Activated naive CD4-positive, alpha-beta T cell treated with anti-CD3 and anti-CD28 coated beads for 36 hours (primary cell): ENCODE measurements at places on chromosomes 3 and 15. TPM values are rescaled to one million over a fixed set of nuclear protein-coding genes. Genes with fewer than 3 reads are reported as not detected.

DNA sequence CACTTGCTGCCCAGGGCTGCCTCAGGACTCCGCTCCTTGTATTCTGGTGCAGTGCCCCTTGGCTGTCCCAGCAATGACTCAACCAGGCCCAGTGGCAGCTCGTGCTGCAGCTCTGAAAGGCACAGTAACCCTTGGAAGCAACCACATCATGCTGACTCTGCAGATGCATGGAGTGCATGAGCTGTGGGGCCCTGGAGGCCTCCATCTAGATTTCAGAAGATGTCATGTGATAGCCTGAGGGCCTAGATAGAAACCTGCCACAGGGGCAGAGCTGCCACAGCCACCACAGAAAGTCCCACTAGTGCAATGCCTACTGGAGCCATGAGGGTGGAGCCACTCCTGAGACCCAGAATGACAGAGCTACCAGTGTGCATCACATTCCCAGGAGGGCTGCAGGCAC is 117.1 kb upstream of the SMAD3 start:
- no peaks in the 10 kb centered on the region for H3K4me1 ChIP-seq
- DNase-seq: no peak
- H3K4me3 ChIP-seq: no peak overlapping the region
- no peaks in the 10 kb centered on the region for H3K27me3 ChIP-seq

DNA sequence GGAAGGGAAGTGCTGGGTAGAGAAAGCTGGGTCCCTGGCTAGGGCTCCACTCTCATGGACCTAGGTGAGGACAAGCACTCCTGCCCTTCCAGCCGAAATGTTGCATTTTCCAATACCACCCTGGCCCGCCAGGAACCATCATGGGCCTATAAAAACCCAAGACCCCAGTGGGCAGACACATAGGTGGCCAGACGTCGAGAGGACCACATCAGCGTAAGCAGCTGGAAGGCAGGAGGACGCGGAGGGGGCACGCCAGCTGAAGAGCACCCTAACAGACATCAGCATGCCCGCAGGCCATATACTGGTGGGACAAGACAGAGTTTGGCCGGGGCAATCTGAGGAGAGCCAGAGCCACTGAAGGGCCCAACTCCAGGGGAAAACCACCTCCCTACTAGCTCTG is 98.3 kb downstream of the GBE1 start:
- no peak for DNase-seq
- H3K27ac ChIP-seq: no peak overlapping the region
- H3K36me3 ChIP-seq: peaks cover 1% of the 10 kb centered on the region
- no peaks in the 10 kb centered on the region for H3K4me1 ChIP-seq

DNA sequence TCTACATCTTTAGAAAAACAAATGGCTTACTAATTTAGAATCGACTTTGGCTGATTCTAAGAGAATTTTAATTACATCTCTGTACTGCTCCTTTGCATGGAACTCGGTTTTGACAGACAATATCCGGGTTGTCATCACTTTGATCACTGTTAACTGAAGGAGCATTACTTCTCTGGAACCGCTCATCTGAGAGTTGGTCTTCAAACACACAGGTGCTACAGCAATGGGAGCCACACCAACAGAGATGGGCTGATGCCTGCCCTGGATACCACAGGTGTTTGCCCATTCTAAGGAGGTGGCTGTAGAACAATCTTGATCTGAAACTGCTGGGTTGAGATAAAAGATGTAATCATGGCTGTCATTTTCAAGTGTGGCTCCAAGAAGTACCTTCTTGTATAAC is 21.6 kb downstream of the LINS1 start:
- peaks cover 50% of the 10 kb centered on the region for H3K36me3 ChIP-seq
- H3K27me3 ChIP-seq: no peaks in the 10 kb centered on the region
- DNase-seq: peak; percentile 47
- H3K27ac ChIP-seq: peak overlapping the region; percentile 90

GRCh38 chr3:193030276-193030675 is 112.6 kb upstream of the MB21D2 start:
- H3K36me3 ChIP-seq: no peaks in the 10 kb centered on the region
- DNase-seq: no peak

GRCh38 chr15:68209272-68209671 is 4.1 kb upstream of the CALML4 start:
- no peak for DNase-seq
- peaks cover 27% of the 10 kb centered on the region for H3K4me1 ChIP-seq
- H3K4me3 ChIP-seq: no peak overlapping the region

DNA sequence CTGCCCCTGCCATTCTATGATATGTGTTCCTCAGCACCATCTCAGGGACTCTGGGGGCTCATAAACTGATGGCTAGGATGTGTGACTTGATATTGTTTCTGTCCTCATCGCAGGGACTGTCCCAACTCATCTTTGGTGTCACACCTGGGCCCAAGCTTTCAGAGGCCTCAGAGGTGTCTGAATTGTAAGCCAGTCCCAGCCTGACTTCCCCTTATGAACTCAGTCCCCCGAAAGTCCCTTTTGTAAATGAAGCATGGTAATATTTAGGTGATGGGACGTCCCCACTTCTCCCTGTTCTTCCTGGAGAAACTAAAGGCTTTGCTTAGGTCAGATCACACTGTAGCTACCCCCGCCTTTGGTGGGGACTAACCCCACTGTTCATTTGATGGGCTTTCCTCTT is 142.4 kb upstream of the TLE3 start:
- H3K27me3 ChIP-seq: peaks cover 2% of the 10 kb centered on the region
- DNase-seq: peak; percentile 84
- no peak overlapping the region for H3K27ac ChIP-seq
- H3K36me3 ChIP-seq: no peaks in the 10 kb centered on the region
- H3K4me1 ChIP-seq: peaks cover 56% of the 10 kb centered on the region

- no peak overlapping the region for H3K27ac ChIP-seq
- DNase-seq: no peak
- peaks cover 20% of the 10 kb centered on the region for H3K4me1 ChIP-seq
- no peak overlapping the region for H3K4me3 ChIP-seq
- no peaks in the 10 kb centered on the region for H3K36me3 ChIP-seq
These were observed 1.3 kb upstream of the GATA2 start for GRCh38 chr3:128494367-128494650.

GRCh38 chr3:10015461-10015904 is 10.8 kb upstream of the FANCD2 start:
- no peak overlapping the region for H3K4me3 ChIP-seq
- no peak for DNase-seq
- H3K27me3 ChIP-seq: peaks cover 3% of the 10 kb centered on the region
- peaks cover 9% of the 10 kb centered on the region for H3K4me1 ChIP-seq
- H3K36me3 ChIP-seq: peaks cover 4% of the 10 kb centered on the region

DNA sequence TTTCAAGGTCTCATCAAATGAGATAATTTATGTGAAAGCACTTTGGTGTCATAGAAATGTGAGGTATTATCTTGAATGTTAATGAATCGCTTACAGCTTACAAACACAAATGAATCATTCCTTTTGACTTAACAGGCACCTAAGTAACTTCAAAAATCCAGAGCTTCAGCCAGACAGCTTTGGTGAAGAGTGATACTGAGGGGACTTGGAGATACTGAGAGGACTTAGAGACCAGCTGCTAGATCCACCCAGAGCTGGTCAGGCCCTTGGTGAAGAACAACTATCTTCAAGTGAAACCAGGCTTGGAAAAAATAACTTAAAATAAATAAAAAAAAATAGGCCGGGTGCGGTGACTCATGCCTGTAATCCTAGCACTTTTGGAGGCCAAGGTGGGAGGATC is 16.2 kb upstream of the ZFYVE19 start:
- H3K27me3 ChIP-seq: no peaks in the 10 kb centered on the region
- no peak overlapping the region for H3K4me3 ChIP-seq
- no peak overlapping the region for H3K27ac ChIP-seq
- DNase-seq: no peak
- peaks cover 43% of the 10 kb centered on the region for H3K4me1 ChIP-seq

GRCh38 chr15:25670025-25670554 is 193.0 kb downstream of the ATP10A start:
- H3K27ac ChIP-seq: no peak overlapping the region
- H3K36me3 ChIP-seq: no peaks in the 10 kb centered on the region
- H3K4me3 ChIP-seq: no peak overlapping the region
- no peak for DNase-seq

DNA sequence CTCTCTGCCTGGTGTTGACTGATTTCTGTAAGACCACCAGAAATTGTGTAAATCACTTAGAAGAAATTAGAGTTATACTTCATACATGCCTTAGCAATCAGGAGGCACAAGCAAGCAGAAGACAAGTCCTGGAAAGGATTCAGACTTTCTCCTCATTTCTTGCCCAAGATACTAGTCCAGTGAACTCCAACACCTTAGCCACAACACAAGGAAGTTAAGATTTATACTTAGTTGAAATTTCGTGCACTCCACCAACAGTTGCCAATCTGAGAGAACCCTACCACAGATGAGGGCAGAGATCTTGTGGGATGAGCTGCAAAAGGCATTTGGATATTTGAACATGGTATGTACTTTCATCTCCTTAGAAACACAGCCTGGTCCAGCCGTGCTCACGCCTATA is 2.3 kb downstream of the P3H2 start:
- H3K4me1 ChIP-seq: peaks cover 6% of the 10 kb centered on the region
- H3K36me3 ChIP-seq: no peaks in the 10 kb centered on the region
- no peak overlapping the region for H3K27ac ChIP-seq
- no peak overlapping the region for H3K4me3 ChIP-seq
- H3K27me3 ChIP-seq: peaks cover 46% of the 10 kb centered on the region

- H3K4me1 ChIP-seq: no peaks in the 10 kb centered on the region
- no peak overlapping the region for H3K4me3 ChIP-seq
- H3K27ac ChIP-seq: no peak overlapping the region
- H3K27me3 ChIP-seq: peaks cover 22% of the 10 kb centered on the region
- H3K36me3 ChIP-seq: no peaks in the 10 kb centered on the region
These were observed 26.0 kb upstream of the MRPS22 start for GRCh38 chr3:139317660-139318430.

- no peaks in the 10 kb centered on the region for H3K36me3 ChIP-seq
- DNase-seq: no peak
- no peak overlapping the region for H3K4me3 ChIP-seq
- H3K27ac ChIP-seq: no peak overlapping the region
- no peaks in the 10 kb centered on the region for H3K27me3 ChIP-seq
- no peaks in the 10 kb centered on the region for H3K4me1 ChIP-seq
These were observed 159.4 kb downstream of the SI start for GRCh38 chr3:164918905-164919304.

DNA sequence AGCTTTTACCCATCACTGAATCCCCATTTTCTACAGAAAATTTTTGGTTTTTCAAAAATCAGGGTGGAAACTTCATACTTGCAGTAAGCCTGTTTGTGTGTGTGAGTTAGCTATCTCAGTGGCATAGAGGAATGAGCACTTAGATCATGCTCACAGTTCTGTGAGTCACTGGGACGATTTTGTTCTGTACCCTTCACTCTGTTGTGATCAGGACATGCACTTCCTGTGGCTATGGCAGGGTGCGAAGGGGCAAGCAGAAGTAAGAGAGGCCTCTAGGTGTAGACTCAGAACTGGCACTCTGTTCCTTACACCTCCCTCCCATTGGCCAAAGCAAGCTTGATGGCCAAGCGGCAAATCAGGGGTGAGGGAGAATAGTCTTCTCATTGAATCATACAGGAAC is 11.6 kb downstream of the NIPA2 start:
- H3K4me3 ChIP-seq: no peak overlapping the region
- peaks cover 28% of the 10 kb centered on the region for H3K4me1 ChIP-seq
- peaks cover 30% of the 10 kb centered on the region for H3K36me3 ChIP-seq
- H3K27me3 ChIP-seq: no peaks in the 10 kb centered on the region

- H3K4me3 ChIP-seq: no peak overlapping the region
- H3K27me3 ChIP-seq: peaks cover 7% of the 10 kb centered on the region
- no peak for DNase-seq
- H3K4me1 ChIP-seq: no peaks in the 10 kb centered on the region
- H3K36me3 ChIP-seq: no peaks in the 10 kb centered on the region
These were observed 101.0 kb upstream of the CPNE4 start for GRCh38 chr3:132135628-132136333.

DNA sequence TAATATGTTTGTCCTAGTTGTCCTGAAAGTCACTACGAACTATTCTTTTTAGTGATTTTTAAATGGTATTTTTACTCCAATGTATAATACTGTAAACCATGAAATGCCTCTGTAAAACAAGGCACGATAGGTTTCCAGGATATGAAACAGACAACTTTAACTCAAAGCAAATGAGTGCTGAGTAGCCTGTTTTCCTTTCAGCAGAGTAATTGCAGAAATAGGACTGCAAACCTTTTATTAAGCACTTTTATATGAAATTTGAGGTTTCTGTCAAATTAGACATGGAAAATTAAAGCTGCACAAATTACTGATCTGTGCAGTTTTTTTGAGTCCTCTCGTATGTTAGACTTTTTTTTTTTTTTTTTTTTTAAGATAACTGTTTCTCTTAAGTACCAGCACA is 16.2 kb downstream of the AKAP13 start:
- H3K27me3 ChIP-seq: no peaks in the 10 kb centered on the region
- DNase-seq: no peak
- H3K27ac ChIP-seq: no peak overlapping the region
- no peak overlapping the region for H3K4me3 ChIP-seq
- H3K4me1 ChIP-seq: peaks cover 65% of the 10 kb centered on the region

DNA sequence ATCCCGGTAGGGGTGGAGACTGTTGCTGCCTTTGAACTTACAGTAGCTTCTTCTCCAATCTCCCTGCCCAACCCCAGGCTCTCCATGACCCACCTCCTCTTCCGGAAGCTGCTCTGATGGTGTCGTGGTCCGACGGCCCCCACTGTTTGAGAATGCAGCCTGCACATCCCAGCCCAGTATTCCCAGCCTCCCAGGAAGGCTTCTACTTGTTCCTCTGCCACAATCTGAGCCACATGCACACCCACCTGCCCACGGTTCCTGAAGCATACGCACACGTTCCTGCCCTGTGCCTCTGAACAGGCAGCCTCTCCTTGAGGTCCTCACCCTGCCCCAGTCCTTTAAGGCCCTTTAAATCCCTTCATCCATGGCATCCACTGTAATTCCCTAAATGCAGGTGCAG is 57.4 kb downstream of the ABTB1 start:
- H3K36me3 ChIP-seq: no peaks in the 10 kb centered on the region
- no peak overlapping the region for H3K27ac ChIP-seq
- no peak overlapping the region for H3K4me3 ChIP-seq
- peaks cover 4% of the 10 kb centered on the region for H3K27me3 ChIP-seq

DNA sequence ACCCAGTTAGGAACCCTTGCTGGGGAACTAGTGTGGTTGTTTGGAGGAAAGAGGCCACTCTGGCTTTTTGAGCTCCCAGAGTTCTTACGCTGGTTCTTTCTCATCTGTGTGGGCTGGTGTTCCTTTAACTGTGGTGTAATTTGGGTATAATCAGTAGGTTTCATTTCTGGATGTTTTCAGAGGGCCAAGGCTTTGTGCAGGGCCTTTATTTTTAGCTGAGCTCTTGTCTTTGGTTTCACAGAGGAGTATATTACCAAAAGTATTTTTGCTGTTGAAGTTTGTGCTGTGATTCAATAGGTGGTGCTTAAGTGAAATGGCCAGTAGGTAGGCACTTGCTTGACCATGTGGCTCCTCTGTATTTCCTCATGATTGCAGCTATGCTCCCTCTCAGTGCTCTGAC is 357.9 kb downstream of the KCNH8 start:
- DNase-seq: no peak
- H3K27me3 ChIP-seq: no peaks in the 10 kb centered on the region
- H3K4me3 ChIP-seq: no peak overlapping the region
- no peak overlapping the region for H3K27ac ChIP-seq
- no peaks in the 10 kb centered on the region for H3K4me1 ChIP-seq

Gene GP5
- 0.62 TPM for total RNA-seq

Gene OXTR
- total RNA-seq: 0.57 TPM

Gene PLA2G4E
- total RNA-seq: not detected

Gene PLOD2
- 0.45 TPM for total RNA-seq

Gene TMIE
- 1.2 TPM for total RNA-seq

Gene SLC38A3
- not detected for total RNA-seq

Gene CX3CR1
- total RNA-seq: not detected

Gene MAP6D1
- 1.1 TPM for total RNA-seq

Gene GPR15
- total RNA-seq: 0.26 TPM

Gene SPINT1
- total RNA-seq: 4.7 TPM

Gene MASP1
- total RNA-seq: not detected

Gene SERINC4
- 0.15 TPM for total RNA-seq
